D721Med (cell line): ENCODE measurements at places on chromosomes 12 and 14.

DNA sequence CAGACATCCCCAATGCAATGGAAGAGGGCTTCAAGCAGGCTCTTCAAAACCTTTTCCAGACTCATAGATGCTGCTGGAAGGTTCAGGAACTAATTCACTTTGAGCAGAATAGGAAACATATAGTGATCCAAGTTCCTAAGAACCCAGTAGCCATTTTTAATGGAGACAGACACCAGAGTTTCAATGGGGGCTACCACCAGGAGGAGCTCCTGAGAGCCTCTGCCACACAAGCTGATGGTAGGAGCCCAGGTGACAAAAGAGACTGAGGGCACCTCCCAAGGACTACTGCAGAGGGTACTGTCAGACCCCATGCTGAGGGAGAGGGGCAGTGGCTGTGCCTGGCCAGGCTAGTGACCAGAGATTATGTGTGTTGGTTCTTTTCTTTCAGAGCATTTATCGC is 45.9 kb downstream of the IFNG start:
- no peak for DNase-seq

GRCh38 chr14:98890556-98891340 is 381.2 kb downstream of the BCL11B start:
- no peak for DNase-seq

DNA sequence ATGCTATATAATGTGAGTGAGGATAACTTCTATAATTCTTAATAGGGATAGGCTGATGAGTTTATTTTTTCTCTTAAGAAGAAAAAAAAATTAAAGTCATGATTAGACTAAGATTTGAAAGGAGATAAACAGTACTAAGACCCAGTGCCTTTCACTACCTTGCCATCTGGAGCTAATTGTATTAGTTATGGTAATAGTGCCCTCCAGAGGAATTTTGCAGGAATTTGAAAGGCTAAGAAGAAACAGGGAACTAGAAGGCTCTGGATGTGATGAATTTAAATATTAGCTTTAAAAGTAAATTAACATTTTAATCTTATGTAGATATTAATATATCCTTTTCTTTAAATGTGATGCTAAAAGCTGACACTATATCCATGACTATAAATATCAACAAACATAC is 36.6 kb upstream of the PIK3C2G start:
- peak; percentile 18 for DNase-seq

- no peak for DNase-seq
These were observed 73.9 kb downstream of the VEZT start for GRCh38 chr12:95291501-95291900.

GRCh38 chr14:81434230-81434629 is 34.1 kb upstream of the STON2 start:
- DNase-seq = no peak

GRCh38 chr12:46773586-46774321 is 52.0 kb downstream of the SLC38A4 start:
- no peak for DNase-seq

DNA sequence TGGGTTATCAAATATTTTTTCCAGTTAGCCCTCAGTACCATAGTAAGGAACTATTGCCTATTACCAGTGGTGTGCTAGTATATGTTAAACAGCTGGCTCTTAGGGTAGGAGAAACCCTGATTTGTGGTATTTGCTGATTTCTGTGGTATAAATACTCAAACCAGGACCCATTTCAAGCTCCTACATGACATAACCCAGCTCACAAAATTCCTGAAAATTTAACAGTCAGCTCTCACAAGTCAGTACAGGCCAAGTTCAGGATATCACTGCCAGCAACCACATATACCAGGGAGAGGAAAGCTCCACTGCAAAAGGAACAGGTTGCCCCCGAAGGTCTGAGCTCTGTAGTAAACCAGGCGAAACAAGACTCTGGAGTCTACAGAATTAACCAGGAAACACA is 315.3 kb downstream of the NOVA1 start:
- DNase-seq = no peak
